ENCODE measurements at places on chromosomes 3 and 15.

DNA sequence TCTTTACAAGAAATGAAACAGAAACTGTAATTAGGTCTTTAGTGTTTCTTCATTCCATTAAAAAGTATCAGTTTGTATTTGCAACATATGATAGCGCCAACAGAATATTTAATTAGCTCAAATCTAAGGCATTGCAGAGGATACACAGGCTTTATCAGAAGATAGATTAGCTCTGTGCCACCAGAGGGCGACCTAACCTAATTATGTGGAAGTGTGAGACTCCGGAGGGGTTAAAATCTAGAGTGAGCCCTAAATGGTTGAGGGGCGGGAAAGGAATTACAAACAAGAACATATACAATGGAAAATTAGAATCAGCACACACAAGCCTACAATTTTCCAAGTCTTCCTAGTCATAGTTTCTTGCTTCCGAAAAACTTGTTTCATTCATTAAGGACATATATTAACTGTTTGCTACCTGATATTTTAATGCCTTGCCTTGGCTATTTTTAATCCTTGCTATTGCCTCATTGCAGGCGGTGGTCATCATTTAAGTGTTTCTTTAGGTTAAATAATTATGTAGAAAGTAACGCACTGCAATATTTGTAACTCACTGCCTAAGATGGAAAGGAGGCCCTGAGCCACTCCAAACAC lies 18.0 kb upstream of the RYR3 start:
- peak; percentile 17 for DNase-seq

DNA sequence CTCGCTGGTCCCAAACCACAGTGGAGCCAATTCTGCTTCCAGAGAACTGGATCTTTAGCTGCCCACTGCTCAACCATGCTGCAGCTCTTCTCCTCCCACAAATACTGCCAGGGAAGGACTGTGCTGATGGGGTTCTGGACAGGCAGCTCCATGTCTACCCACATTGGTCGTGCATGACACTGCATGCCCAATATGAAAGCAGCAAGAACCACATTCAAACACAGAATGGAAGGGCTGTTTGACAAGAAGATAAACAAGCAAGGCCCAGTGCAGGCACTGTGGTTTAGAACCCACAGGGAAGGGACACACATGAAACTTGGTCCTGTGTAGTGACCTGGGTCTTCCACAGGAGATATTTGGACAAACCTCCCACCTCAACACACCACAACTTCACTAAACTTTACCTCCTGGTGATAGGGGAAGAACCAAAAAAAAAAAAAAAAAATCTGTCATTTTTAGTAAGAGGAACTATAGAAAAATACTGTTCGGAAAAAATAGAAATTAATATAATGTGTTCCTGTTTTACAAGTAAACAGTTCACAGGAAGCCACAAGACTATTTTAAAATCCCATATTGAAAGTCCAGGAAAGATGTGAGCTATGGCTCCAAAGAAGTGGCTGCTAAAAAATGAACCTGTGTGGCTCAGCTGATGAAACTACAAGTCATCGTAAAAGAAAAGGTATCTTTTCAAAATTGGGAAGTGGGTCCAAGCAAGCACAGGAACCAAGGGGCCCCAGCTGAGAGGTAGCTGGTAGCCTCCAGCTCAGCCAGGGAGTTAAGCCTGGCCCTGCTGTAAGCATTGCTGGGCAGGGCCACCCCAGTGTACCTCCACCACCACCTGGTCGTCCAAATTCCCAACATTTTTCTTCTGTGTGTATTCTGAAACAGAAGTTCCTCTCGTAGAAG lies 77.7 kb upstream of the ACAN start:
- no peak for DNase-seq

DNA sequence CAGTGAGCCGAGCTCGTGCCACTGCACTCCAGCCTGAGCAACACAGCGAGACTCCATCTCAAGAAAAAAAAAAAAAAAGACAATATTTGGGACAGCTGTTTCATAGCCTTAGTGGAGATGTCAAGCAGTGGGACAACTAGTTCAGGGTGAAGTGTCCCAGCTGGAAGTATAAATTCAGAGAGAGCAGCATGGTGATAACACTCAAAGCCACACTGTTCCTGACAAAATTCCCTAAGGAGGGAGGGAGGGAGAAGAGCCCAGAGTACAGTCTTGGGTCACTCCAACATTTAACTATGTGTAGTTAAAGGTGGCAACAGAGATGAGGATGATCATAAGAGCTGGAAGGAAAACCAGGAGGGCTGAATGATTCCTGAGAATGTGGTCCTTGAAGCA lies 21.1 kb upstream of the IP6K2 start:
- no peak for DNase-seq

GRCh38 chr3:141498598-141499223 lies 11.9 kb downstream of the RASA2 start:
- no peak for DNase-seq

- DNase-seq = no peak
These were observed 102.0 kb upstream of the PLXNA1 start for GRCh38 chr3:126880901-126881300.

GRCh38 chr15:62749036-62749815 lies 293.3 kb upstream of the TPM1 start:
- no peak for DNase-seq

- no peak for DNase-seq
These were observed 8.4 kb upstream of the ANP32A start for GRCh38 chr15:68829068-68829467.

DNA sequence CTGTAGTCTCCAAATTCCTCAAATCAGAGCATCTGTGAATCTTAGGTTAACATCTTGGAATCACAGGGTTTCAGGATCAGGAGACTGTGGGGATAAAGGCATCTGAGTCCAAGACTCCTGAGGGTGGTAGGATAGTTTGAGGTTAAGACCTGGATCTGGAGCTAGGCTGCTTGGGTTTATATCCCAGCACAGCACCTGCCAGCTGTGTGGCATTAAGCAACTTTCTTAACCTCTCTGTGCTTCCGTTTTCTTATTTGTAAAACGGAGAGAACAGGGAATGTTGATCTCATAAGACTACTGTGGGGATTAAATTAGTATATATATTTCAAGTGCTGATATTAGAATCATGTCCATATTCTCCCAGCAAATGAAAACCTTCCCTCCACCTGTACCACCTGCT lies 33.6 kb downstream of the WNT7A start:
- no peak for DNase-seq

DNA sequence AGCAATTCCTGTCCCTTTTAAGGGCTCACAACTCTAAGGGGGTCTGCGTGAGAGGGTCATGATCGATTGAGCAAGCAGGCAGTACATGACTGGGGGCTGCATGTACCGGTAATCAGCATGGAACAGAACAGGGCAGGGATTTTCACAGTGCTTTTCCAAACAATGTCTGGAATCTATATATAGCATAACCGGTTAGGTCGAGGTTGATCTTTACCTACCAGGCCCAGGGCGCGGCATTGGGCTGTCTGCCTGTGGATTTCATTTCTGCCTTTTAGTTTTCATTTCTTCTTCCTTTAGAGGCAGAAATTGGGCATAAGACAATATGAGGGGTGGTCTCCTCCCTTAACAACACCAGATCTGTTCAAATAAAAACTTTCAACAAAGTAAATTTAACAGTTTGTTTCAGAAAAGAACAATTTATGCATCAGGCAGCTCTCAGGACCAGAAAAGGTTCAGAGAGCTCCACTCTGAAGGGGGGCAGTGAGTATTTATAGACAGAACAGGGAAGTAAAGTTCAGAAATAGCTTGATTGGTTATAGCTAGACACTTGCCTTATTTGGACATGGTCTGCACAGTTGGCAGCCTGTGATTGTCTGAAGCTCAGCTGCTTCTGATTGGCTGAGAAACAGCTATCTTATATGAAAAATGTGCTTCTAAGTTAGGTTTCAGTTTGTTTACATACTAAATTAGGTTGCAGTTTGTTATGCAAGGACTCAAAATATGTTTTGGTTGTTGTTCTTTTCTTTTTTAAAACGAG lies 17.2 kb upstream of the B4GALT4 start:
- no peak for DNase-seq

DNA sequence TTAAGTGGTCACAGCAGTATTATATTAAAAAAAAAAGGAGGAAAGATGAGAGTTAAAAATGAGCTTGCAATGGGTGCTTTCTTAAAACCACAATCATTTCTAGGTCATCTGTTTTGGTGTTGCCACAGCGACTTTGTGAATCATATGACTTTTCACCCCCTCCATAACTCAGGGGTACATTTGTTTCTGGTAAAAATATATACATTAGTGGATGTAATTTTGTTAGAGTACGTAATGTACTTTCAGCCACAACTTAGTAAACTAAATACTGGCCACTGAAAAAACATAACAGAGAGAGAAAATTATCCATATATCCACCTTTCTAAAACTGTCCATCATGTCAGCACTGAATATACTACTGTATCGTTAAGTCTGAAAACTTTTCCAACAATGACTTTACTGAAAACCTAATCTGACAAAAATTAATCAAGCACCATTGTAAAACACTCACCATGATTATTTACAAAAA lies 3.4 kb downstream of the ANKRD28 start:
- no peak for DNase-seq

DNA sequence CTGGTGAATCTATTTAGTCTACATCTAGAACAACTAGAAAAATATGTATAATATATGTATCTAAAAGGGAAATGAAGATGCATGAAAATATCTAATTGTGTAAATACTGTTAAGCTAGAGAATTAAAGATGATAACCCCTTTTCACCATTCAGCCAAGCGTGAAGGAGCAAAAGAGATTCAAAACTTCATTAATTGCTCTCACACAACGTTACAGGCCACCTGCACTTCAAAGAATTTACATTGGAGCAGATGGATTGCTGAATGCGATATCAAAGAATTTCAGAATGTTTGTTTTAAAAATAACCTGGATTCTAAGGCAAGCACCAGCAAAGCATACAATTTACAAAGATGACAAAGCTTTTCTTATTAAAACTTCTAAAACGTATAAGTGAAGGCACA lies 243.2 kb downstream of the ROBO2 start:
- DNase-seq = no peak

- no peak for DNase-seq
These were observed 10.3 kb downstream of the ANKRD63 start for GRCh38 chr15:40272485-40273056.

- no peak for DNase-seq
These were observed 56.5 kb downstream of the DCLK3 start for GRCh38 chr3:36707623-36708409.

DNA sequence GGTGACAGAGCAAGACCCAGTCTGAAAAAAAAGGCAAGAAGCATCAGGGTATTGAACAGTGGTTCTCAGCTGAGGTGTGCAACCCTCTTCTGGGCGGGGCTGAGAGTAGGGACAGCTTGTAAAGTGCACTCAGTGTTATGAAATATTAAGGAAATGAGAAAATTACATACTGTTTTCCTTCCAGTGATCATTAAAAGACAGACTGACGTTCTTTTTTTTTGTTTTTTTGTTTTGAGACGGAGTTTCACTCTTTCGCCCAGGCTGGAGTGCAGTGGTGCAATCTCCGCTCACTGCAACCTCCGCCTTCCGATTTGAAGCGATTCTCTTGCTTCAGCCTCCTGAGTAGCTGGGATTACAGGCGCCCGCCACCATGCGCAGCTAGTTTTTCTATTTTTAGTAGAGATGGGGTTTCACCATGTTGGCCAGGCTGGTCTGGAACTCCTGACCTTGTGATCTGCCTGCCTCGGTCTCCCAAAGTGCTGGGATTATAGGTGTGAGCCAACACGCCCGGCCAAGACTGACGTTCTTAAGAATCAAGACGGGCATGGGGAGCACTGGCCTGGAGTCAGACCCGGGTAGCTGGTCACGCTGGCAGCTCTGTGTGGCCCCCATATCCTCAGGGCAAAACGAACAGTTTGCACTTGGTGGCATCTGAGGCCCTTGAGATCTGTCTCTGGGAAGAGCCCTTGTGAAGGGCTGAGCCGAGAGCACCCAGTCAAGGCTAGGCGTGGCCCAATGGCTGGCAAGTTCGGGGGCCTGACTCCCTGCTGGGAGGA lies 11.4 kb downstream of the MAN2A2 start:
- DNase-seq = no peak

- no peak for DNase-seq
These were observed 368.1 kb upstream of the SEMA6D start for GRCh38 chr15:47349179-47349578.

DNA sequence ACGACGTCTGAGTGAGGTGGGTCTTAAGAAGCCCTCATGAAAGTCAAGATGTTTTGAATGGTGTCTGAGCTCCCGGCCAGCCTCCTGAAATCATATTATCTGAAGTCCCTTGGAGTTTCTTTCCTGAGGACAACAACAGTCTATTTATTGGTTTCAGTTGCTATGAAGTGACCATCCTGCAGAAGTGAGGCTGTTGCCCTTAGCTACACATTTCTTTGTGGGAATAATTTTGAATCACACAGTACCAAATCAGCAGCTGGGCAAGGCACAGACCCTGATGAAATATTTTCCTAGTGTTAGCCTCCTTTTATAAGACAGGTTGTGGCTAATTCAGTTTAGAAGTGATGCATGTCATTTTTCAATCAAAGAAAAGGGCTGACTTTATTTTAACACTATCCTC lies 220.7 kb upstream of the AZI2 start:
- DNase-seq = no peak

DNA sequence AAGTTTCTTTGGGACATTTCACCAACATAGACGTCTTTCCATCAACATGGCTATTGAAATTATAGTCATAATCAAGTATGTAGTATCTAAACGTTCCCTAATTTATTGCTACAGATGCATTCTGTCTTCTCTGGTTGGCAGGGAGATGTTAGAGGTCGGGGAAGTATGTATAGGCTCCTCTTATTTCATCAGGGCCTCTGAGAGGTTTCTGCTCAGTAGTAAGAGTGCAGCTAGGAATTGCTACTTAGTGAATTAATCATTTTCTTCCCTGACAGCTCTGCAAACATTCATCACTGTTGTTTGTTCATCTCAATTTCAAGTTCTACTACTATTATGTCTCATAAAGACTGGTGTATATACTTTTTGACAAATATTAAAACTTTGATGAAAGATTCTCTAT lies 309.7 kb upstream of the NR2F2 start:
- DNase-seq = no peak

GRCh38 chr3:45100981-45101407 lies 45.2 kb downstream of the CDCP1 start:
- DNase-seq = no peak

GRCh38 chr3:65867463-65868210 lies 171.1 kb downstream of the MAGI1 start:
- DNase-seq = no peak

DNA sequence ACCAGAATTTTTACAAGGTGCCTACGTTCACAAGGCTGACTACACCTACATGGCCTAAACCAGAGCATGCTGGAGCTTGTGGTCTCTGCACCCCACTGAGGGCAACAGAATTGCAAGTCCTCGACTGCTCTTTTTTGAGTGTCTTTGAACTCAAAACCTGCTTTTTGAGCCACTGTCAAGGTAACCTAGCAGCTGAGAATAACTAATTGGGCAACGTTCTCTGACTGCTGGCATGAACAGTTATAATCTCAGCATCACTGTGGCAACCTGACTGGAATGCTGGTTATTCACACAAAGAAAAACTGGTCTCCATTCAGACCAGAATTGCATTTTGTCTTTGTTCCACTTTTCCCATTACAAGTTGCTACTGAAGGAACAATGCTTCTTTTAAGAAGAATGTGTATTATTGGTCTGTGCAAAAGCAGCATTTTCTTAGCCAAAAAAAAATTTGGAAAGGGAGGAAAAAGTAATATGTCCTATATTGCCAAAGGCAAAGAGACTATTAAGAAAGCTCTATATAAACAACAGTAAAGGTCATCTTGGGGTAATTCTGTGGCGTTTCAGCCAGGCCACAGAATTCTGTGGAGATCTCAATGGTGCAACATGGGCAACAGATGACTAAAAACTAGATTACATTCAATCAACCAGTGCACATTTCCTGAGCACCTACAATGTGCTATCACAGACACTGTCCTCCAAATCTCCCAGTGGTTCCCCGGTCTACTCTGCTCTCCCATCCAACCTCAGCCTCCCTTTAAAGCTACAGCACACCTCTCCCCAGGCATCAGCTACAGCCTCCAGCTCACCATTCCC lies 76.8 kb downstream of the TNIK start:
- no peak for DNase-seq

Data from forelimb muscle (tissue), 1 donor.